ENCODE measurements at places on chromosomes 2 and 18. TPM values are rescaled to one million over a fixed set of nuclear protein-coding genes. Genes with fewer than 3 reads are reported as not detected.

DNA sequence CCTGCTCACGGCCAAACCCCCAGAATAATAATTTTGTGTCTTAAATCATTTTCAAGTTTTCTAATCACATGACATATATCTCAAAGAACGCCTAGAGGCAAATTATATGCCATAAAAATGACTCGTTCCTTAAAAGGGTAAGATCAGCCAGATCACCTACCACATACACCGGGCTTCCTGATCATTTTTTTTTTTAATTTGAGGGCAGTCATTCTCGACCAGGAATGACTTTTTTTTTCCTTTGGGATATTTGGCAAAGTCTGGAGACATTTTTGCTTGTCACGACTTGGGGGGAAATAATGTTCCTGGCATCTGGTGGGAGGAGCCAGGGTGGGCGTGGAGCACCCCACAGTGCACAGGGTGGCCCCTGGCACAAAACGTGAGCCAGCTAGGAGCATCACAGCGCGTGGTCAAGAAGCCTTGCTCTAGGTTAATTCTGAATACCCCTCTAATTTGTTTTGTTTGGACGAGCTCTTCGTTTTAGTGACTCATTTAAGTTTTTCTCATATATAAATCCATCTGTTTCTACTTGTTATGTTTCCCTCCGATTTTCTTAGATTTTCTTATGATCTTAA is 94.9 kb downstream of the TWIST2 start:
- no peak for DNase-seq

DNA sequence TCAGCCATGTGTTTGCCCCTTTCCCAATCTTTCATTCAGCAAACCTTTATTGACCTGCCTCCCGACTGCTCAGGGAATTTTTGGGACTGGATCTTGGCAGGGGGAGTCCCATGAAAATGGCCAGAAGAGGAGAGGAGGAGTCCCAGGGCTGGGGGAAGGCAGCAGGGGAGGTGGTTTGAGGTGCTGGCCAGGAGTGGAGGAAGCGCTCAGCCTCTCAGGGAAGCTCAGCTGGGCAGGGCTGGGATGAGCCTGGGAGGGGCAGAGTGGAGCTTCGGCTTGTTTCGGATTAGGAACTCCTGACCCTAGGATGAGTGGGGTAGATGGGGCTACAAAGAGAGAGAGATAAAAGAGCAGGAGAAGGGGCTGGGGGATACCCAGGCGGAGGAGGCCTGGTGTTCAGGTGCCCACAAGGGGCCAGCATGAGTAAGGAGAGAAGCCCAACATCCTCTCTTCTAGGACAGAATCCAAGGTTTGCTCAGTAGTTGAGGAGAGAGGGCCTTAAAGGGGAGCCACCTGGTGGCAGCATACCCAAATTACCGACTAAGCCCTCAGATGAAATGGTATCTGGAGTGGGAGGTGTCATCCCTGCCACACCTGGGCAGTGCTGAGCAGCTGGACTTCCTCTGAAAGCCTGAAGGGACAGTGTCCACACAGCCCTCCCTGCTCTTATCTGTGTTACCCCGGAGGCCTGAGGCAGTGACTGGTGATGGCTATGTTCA is 91.1 kb downstream of the INHBB start:
- DNase-seq, result peak; percentile 21

GRCh38 chr2:107553046-107553445 is 273.6 kb upstream of the RGPD4 start:
- DNase-seq, result peak; percentile 31

GRCh38 chr2:37784071-37784758 is 112.8 kb upstream of the CDC42EP3 start:
- no peak for DNase-seq

- DNase-seq, result no peak
Measured at GRCh38 chr2:227000123-227000522, 163.9 kb downstream of the COL4A4 start.

DNA sequence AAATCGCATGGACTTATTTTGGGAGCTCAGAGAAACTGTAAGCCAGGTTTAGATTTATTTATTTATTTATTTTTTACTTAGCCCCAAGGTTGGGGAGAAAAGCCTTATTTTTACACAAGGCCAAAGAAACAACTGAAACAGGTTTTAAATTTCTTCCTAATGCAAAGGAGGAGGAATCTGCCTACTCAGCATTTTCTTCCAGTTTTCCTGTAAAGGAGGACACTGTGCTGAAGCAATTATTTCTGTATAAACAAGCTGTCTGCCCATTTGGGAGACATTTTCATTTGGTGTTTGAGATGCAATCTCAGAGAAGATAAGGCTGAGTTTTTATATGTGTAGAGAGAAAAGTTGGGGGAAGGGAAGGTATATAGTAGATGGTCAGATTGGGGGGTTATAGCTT is 125.0 kb downstream of the ETAA1 start:
- DNase-seq, result no peak

GRCh38 chr18:22113144-22113844 is 56.1 kb upstream of the GATA6 start:
- no peak for DNase-seq

GRCh38 chr2:120787822-120788700 is 52.4 kb downstream of the GLI2 start:
- no peak for DNase-seq

DNA sequence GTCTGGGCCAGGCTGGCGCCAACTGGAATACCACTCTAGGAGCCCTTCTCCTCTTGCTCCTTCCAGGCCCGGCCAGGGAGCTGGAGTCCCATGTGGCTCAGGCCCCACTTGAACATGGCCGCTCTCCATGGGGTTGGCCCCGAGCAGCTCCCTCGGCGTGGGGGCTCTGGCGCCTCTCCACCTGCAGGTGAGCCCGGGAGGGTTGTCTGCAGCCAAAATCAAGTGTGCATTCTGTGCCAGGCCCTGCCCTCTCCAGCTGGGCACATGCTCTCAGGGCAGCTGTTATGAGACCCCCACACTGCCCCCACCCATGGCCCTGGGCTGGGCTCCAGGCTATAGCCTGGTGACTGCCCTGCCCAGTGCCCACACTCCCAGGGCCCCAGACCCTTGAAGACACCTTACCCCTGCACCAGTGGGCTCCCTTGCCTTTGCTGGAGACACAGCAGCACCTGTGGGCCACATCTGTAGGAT is 45.8 kb upstream of the HS6ST1 start:
- DNase-seq, result no peak

DNA sequence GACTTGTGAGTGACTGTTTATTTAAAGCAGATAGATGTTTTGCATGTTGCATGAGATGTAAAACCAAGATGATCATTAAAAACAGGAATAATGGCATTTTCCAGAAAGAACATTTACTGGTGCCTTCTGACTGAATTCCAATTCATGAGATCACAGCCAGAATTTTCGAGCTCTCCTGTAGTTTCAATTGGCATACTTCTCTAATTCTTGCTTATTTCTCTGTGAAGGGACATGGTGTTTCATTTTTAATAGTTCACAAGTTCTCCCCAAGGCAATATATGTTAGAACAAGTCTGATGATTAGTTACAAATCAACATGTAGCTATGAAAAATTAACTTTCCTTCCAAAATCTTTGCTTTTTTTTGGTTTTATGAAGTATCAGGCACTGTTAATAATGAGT is 105.7 kb downstream of the PDE1A start:
- DNase-seq, result peak; percentile 80

- DNase-seq, result peak; percentile 1
Measured at GRCh38 chr2:123993728-123994323, 31.3 kb upstream of the CNTNAP5 start.

GRCh38 chr2:47357483-47357882 is 45.5 kb upstream of the MSH2 start:
- DNase-seq, result peak; percentile 88

GRCh38 chr2:20687260-20687832 is 20.4 kb downstream of the GDF7 start:
- no peak for DNase-seq

DNA sequence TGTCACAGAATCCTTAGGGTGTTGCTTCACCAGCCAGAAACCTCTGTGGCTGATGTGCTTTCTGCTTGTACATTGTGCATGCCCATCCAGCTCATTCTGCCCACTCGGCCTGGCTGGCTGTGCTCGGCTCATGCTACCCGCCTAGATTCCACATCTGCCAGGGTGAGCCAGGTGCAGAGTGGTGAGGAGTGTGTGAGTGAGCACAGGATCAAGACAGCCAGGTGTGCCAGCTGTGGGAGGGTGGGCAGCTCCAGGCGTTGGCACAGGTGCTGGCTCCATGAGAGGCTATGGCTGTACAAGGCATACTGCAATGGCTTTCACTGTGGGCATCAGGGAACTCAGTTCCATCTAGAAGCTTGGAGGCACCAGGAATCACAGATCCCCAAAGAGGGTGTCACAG is 1321.8 kb upstream of the CRIM1 start:
- no peak for DNase-seq

DNA sequence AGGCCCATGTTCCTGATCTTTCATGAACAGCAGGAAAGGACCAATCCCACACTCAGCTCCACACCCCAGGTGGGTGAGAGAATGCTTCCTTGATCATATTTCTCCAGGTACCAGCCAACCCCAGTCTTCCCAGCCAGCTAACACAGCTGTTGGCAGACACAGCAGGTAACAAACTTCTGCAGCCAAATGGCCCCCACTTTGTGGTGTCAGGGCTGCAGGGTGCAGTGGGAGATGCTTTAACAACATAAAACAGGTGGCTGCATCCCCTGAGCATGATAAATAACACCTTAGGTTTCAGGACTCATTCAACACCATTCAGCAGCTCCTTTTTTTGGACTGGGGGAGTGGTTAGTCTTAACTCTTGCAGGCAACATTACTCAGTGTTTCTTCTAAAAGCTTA is 76.7 kb upstream of the ACAA2 start:
- DNase-seq, result no peak

GRCh38 chr18:13612196-13612997 is 114.0 kb downstream of the FAM210A start:
- no peak for DNase-seq

DNA sequence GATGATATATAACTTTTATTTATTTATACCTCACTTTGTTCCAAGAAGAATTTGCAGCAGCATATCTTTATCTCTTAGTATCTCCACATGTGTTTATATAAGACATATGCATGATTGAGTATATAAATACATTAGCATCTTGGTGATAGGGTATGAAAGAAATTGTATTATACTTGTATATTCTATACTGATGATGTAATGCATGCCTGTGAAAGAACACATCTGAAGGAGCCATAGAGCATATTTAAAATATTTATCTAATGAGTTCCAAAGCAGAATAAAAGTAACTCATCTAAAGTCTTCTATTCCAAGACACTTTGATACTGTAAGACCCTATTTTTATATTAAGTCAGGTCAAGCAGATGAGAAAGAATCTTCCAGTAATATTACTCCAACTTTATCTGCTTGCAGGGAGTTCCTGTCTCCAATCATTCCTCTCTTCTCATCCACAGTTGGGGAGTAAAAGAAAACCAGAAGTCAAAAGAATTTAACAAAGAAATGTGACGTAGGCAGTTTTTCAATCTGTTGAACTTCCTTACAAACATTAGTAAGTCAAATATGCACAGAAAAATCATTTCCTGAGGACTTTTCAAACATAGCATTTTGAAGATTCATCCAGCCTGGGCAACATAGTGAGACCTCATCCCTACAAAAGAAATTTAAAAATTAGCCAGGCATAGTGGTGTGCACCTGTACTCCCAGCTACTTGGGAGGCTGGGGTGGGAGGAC is 76.7 kb downstream of the DTNB start:
- DNase-seq, result no peak

- DNase-seq, result no peak
Measured at GRCh38 chr2:193891023-193891422, 1696.3 kb upstream of the TMEFF2 start.

- DNase-seq, result no peak
Measured at GRCh38 chr2:62511636-62512035, 5.6 kb upstream of the TMEM17 start.

DNA sequence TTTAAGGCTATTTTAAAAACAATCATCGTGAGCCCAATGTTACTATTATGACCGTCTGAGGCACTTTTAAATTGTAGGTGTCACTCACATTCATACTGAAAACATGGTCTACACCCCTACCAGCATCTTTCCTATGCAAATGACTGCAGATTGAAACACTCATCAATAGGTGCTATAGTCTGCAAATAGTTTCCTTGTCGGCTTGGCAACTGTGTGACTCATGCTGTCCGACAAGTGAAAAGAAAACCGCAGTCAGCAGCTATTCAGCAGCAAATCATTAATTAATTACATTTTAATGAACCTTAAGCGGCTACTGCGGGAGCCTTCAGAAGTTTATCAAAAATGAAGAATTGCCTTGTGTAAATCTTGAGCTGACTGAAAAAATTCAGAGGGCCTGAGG is 134.4 kb downstream of the FIGN start:
- DNase-seq, result peak; percentile 96

GRCh38 chr18:49135877-49136276 is 185.1 kb upstream of the SMAD7 start:
- DNase-seq, result peak; percentile 85

- DNase-seq, result no peak
Measured at GRCh38 chr18:12076424-12077140, 17.1 kb upstream of the ANKRD62 start.

- DNase-seq, result peak; percentile 75
Measured at GRCh38 chr2:161208527-161209139, 48.4 kb downstream of the TANK start.

DNA sequence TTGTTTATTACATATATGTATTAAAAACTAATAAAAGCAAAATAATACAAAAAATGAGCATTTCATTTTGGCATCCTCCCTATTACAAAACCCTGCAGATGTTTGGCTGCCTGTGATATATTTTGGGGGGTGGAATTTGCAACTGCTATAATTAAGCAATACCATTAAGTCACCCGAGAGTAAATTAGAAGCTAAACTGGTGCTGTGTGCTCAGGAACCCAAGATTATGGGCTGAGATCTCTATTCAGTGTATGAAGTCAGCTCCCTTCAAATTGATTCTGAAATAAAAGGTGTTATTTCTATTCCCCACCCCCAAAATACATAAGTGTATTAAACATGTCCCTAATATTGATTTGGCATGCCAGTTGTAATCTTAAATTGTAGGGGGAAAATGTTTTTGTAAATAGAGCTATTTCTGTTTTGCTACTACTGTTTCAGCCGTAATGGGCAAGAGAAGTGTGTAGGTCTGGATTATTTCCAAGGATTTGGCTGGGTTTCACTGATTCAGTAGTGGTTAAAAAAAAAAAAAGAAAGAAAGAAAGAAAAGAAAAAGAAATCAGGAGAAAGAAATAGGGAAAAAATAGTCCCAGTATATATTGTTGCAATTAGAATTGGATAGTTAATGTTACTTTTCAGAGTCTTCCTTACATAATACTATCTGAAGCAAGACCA is 110.9 kb downstream of the SS18 start:
- no peak for DNase-seq

GRCh38 chr2:33019796-33020195 is 73.0 kb downstream of the LTBP1 start:
- DNase-seq, result no peak

- DNase-seq, result peak; percentile 42
Measured at GRCh38 chr2:137870682-137871081, 93.6 kb upstream of the HNMT start.

- DNase-seq, result peak; percentile 57
Measured at GRCh38 chr2:27092696-27093429, 6.3 kb downstream of the KHK start.

GRCh38 chr18:57035590-57035989 is 111.3 kb upstream of the BOD1L2 start:
- no peak for DNase-seq

The C18orf54 gene
- total RNA-seq, result 4.3 TPM

The GAREM2 gene
- 0.69 TPM for total RNA-seq

The PSD4 gene
- total RNA-seq, result 28.7 TPM

The ALPI gene
- total RNA-seq, result not detected

The GALNT3 gene
- 60.3 TPM for total RNA-seq

The MEP1B gene
- total RNA-seq, result not detected

The FTCDNL1 gene
- total RNA-seq, result 3.5 TPM

The UGT1A10 gene
- total RNA-seq, result not detected

The AQP12A gene
- total RNA-seq, result not detected

The SNTG2 gene
- total RNA-seq, result not detected

The AKAIN1 gene
- total RNA-seq, result not detected

The MAP2 gene
- 8.7 TPM for total RNA-seq

The NYAP2 gene
- total RNA-seq, result not detected
